B cell (primary cell): ENCODE measurements at places on chromosomes 4 and X. TPM values are rescaled to one million over a fixed set of nuclear protein-coding genes. Genes with fewer than 3 reads are reported as not detected.

- no peak for DNase-seq
These were observed 219.2 kb upstream of the RASGEF1B start for GRCh38 chr4:81690871-81691270.

GRCh38 chr4:169012049-169012448 lies 2.0 kb upstream of the CBR4 start:
- no peak for DNase-seq

DNA sequence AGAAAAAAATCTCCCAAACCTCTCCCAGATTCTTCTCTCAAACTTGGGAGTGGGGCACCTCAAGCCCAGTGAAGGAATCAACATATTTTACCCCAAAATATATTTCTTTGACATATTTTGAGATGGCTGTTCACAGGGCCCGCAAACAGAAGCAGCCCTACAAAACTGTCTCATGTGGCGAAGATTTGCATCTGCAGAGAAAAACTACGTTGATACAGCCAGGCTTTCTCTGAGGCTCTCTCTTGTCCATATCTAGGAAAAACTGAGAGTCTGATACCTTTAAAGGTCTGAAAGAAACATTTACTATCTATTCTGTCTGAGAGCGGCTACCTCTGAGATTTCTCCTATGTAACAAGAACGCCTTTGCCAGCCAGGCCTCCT lies 23.3 kb upstream of the TMSB4X start:
- DNase-seq, result peak; percentile 46

GRCh38 chrX:37603938-37604409 lies 32.5 kb downstream of the LANCL3 start:
- no peak for DNase-seq

GRCh38 chr4:170089668-170090351 lies at the start of gene AADAT:
Gene AADAT, minus strand, starts transcription at chr4:170089956. Its CDS starts 266 bp downstream, at chr4:170089690.
- peak; percentile 3 for DNase-seq

The RIBC1 gene
- total RNA-seq, result 1.0 and 1.7 TPM in 2 replicates

The HTR2C gene
- not detected in 2 replicates for total RNA-seq

The HOPX gene
- total RNA-seq, result 7.0 and 7.4 TPM in 2 replicates
